ENCODE measurements at places on chromosomes 2 and 18.

GRCh38 chr2:148899638-148900318, 24.8 kb downstream of the KIF5C start:
- DNase-seq: no peak

DNA sequence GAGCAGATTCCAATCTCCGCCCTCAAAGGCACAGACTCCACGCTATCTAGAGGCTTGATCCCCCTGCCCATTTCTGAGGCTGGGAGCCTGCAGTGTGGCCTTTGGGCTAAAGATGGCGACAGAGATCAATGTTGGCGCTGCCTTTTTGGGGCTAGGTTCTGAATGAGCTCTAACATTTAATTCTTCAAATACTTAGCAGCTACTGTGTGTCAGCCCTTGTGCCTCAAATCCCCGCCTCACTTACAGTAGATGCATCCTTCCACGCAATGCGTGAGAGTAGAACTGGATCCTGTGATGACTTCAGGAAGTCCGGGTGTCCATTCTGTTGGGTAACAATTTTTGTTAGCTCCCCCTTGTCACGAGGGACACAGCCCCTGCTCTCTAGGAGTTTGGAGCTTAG, 12.4 kb downstream of the IL1F10 start:
- DNase-seq: no peak

- DNase-seq: no peak
Observed at GRCh38 chr2:157627594-157628476, 829 bp downstream of the ACVR1C start.

- no peak for DNase-seq
Observed at GRCh38 chr2:233798335-233799086, 20.4 kb downstream of the MROH2A start.

GRCh38 chr2:159903443-159904126, 105.6 kb upstream of the CD302 start:
- no peak for DNase-seq

GRCh38 chr18:13627639-13628038, 98.7 kb downstream of the FAM210A start:
- no peak for DNase-seq

- no peak for DNase-seq
Observed at GRCh38 chr2:207279520-207279919, 113.8 kb upstream of the KLF7 start.

GRCh38 chr2:54212456-54212855, 43.6 kb downstream of the TSPYL6 start:
- peak; percentile 95 for DNase-seq

DNA sequence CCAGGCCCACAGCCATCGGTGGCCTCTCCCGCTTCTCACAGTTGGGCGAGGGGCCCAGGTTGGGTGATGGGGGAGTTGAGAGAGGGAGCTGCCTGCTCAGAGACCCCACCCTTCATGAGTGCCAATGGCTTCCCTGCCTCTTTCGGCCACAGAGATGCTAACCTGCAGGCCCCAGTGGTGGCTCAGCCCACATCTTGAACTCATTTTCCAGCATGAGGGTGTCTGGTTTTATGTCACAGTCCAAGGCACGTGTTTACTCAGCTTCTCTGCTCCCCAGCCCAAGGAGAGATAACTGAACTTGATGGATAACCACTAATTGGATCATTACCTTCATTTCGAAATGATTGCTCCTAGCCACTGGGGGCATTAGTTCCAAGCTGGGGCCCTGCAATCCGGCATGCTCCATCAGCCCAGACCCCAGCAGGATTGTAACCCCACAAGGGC, 45.9 kb upstream of the SIX2 start:
- no peak for DNase-seq

- no peak for DNase-seq
Observed at GRCh38 chr2:238573065-238573778, 146.5 kb downstream of the ASB1 start.

- DNase-seq: no peak
Observed at GRCh38 chr18:8235894-8236293, 373.3 kb upstream of the RAB12 start.

DNA sequence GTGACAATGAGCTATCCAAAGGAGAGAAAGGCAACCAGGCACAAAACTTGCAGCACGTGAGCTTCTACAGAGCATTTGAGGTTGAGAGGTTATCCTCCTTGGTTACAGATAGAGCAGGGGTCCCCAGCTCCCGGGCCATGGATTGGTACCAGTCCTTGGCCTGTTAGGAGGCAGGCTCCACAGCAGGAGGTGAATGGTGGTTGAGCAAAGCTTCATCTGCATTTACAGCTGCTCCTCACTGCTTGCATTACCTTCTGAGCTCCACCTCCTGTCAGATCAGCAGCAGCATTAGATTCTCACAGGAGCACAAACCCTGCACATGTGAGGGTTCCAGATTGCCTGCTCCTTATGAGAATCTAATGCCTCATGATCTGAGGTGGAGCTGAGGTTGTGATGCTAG, 57.8 kb upstream of the ST8SIA3 start:
- DNase-seq: no peak

- DNase-seq: peak; percentile 49
Observed at GRCh38 chr2:156892467-156893281, 364.8 kb upstream of the GALNT5 start.

- no peak for DNase-seq
Observed at GRCh38 chr2:26784570-26785234, 1.2 kb upstream of the CENPA start.

GRCh38 chr2:45323344-45323743, 287.7 kb downstream of the SRBD1 start:
- no peak for DNase-seq

- no peak for DNase-seq
Observed at GRCh38 chr2:14520385-14520945, 112.1 kb upstream of the LRATD1 start.

DNA sequence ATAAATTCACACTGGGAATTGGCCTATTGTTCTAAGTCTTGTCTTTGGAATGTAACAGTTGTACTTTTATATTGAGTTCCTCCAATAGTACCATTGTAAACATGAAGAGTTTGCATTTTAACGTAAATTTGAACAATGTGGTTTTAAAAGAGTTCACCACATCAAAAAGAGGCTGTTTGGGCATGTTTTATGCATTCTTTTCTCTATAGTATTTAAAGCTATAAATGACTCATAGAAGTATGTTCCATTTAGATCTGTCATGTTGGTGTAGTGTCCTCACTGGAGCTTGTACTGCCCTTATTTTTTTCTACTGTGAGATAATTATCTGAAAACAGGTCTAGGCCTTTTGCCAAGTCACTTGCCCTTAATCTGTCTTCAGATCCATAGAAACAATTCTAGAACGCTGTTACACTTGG, 141.9 kb downstream of the RHBDD1 start:
- DNase-seq: peak; percentile 13

GRCh38 chr2:17593841-17594491, 53.5 kb downstream of the VSNL1 start:
- no peak for DNase-seq

- no peak for DNase-seq
Observed at GRCh38 chr18:62206593-62206992, 19.5 kb downstream of the RELCH start.

GRCh38 chr18:58298251-58299134, 254.5 kb downstream of the NEDD4L start:
- no peak for DNase-seq

GRCh38 chr2:238104691-238105371, 4.7 kb downstream of the ESPNL start:
- DNase-seq: no peak

- DNase-seq: peak; percentile 53
Observed at GRCh38 chr18:24014986-24015638, 558 bp downstream of the TTC39C start.

GRCh38 chr2:10132596-10132995, 10.1 kb downstream of the RRM2 start:
- DNase-seq: peak; percentile 19

DNA sequence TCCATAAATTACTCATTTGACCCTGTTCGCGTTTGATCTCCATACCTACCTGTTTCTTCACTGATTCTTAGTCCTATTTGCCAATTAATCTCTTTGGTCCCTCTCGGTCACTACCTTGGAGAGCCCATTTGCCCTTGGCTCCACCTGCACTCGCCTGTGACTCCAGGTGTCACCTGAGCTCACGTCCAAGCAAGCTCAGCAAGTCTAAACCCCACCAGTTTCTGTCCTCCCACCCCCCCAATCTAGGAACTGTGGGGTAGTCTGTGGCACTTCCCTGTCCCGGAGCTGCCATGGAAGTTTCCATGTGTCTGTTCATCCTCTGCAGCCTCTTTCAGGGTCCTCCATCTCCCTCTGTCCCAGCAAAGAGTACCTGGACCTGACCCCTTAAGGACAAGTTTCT, 68.1 kb upstream of the BCL2L11 start:
- no peak for DNase-seq

DNA sequence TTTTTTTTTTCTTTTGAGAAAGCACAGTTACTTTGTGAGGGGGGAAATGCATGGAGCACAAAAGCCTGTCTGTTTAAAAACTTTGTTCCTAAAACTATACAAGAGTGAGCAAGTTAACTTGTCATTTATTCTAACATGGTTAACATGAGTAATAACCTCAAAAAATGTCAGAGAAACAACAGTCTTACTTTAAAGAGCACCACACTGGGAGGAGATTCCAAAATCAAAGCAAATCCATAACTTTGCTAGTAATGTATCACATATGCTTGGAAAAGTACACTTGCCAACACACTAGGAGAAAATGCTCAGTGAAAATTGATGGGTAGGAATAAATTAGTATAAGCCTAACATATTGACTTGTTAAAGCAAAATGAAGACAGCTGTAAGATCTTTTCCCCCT, 157.1 kb downstream of the PRPF40A start:
- DNase-seq: no peak

DNA sequence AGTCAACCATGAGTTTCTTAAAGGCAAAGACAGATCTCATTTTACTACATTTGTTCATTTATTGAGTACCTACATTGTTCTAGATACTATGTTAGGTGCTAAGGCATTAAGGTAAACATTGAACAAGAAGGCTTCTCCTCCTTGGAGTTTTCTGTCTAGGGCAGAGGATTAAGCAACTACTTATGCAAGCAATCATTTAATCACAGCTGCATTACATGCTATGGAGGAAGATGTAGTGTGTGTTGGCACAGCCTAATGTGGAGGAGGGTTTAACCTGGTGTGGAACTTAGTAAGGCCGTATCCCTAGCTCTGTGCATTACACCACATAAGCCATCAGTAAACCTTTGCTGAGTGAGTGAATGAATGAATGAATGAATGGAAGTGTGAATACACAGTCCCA, 106.5 kb upstream of the MAP3K20 start:
- DNase-seq: no peak

DNA sequence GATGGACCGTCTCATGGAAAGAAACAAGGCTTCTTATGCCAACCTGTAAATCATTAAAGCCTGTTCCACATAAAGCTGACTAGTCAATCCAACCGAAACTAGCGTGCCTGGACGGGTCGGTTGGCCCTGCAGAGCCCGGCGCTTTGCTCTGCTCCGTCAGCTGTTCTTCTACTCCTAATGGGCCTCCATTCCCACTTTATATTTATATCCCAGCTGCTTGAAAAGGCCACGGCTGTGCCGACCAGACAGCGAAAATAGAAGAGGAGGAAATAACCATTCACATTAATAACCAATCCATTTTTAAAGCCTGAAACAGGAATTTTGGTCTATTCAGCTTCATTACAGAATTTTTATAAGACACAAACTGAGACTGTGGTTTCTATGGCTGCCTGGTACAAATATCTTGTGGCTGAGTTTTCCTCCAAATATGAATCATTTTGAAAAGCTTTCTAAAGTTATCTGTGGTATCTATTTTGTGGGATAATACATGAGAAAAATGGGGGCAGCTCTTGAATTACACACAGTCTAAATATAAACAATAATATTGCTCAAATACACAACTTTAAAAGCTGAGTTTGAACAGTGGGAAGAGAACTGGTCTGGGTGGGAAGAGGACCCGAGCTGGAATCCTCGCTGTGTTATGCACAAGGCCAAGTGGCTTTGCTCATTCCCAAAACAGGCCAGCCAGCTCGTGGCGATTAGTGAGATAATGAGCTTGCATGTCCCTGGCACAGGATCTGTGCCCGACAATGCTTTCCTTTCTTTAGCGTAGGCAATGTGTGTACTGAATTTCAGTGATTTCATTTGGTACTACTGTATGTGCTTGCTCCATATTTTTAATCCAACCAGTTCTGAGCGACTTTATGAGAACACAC, 10.5 kb upstream of the FAM124B start:
- DNase-seq: peak; percentile 53

GRCh38 chr18:69596345-69596744, 195.7 kb downstream of the DOK6 start:
- DNase-seq: no peak

DNA sequence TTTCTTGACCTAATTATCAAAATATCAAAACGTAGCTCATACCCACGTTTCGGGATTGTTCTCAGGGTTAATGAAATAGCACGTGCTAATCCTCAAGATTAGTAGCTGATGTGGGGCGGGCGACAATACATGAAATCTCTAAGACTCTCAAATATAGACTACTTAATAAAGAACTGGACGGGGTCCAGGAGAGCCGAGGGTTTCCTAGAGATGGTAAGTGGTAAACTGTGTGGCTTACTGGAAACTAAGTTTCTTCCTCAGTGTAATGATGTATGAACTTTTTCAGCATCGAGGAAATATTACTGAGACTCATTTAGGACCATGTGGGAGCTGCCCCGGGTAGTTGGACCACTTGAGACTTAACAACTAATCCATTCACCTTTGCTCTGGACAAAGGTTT, 453.3 kb upstream of the SALL3 start:
- no peak for DNase-seq

GRCh38 chr2:579961-580360, 97.2 kb downstream of the TMEM18 start:
- no peak for DNase-seq

DNA sequence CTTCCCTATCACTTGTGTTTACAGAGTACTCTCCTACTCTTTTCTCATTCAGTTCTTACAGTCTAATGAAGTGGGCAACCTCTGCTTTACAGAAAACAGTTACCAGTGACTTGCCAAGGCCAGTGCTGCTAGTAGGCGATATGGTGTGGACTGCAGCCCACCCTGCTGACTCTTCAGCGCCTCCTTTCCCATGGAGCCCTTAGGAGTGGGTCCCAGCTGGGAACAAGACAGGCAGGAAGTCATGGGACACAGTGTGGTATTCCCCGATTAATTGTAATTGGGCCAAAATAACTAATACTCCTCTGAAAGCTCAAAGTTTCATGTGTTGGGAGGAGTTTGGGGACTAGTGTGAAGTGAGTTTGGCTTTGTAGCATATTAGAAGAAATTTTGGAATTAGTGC, 120.1 kb upstream of the EML6 start:
- DNase-seq: no peak

DNA sequence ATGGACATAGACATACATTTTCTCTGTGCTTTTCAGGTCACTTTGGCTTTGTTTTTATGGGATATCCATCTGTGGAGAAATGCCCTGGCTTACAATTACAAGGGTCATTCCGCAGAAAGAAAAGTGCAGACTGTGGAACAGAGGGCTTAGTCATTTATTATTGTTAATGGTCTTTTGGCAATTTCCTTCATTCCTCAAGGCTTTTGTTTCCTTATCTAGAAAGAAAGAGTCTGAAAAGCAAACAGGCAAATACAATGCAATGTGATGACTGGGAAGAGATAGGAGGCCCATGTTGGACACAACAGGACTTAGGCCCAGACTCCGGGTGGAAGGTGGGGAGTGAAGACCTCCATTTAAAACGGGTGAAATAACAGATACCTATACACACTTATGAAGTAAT, 129.5 kb upstream of the CAVIN2 start:
- DNase-seq: peak; percentile 88
